Kidney tubule cell (primary cell): ENCODE measurements at places on chromosomes 12 and 14.

- DNase-seq = no peak
Observed at GRCh38 chr14:63401646-63402045, 82.9 kb upstream of the GPHB5 start.

GRCh38 chr14:104149617-104150135, 11.3 kb downstream of the KIF26A start:
- no peak for DNase-seq

GRCh38 chr14:84477996-84478395, 1051.9 kb upstream of the FLRT2 start:
- DNase-seq = no peak

GRCh38 chr12:105538880-105539279, 208.4 kb downstream of the C12orf75 start:
- DNase-seq = no peak

GRCh38 chr12:69123919-69124638, 115.3 kb upstream of the CPSF6 start:
- DNase-seq = no peak

GRCh38 chr12:64992116-64992515, 129.0 kb downstream of the WIF1 start:
- no peak for DNase-seq

GRCh38 chr12:118827606-118828005, 153.7 kb upstream of the SRRM4 start:
- DNase-seq = no peak

DNA sequence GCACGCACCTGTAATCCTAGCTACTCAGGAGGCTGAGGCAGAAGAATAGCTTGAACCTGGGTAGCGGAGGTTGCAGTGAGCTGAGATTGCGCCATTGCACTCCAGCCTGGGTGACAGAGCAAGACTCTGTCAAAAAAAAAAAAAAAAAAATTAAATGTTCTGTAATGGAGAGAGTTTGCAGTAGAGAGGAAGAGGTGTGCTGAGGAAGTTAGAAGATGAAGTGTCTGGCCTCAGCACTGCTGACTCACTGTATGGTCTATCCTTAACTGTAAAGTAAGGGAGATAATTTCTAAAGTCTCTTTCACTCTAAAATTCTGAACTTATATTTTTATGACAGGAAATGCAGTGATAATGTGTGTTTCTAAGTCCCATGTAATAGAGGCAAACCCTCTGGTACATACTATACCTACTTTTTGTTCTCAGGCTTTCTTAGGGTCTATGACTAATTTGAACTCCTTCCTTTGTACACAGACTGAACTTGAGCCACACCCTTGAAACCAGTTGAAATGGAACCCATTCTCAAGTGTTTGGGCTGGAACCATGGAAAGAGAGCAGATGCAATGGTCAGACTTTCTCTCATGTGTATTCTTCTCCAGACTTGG, 278.1 kb upstream of the FAR2 start:
- peak; percentile 6 for DNase-seq

DNA sequence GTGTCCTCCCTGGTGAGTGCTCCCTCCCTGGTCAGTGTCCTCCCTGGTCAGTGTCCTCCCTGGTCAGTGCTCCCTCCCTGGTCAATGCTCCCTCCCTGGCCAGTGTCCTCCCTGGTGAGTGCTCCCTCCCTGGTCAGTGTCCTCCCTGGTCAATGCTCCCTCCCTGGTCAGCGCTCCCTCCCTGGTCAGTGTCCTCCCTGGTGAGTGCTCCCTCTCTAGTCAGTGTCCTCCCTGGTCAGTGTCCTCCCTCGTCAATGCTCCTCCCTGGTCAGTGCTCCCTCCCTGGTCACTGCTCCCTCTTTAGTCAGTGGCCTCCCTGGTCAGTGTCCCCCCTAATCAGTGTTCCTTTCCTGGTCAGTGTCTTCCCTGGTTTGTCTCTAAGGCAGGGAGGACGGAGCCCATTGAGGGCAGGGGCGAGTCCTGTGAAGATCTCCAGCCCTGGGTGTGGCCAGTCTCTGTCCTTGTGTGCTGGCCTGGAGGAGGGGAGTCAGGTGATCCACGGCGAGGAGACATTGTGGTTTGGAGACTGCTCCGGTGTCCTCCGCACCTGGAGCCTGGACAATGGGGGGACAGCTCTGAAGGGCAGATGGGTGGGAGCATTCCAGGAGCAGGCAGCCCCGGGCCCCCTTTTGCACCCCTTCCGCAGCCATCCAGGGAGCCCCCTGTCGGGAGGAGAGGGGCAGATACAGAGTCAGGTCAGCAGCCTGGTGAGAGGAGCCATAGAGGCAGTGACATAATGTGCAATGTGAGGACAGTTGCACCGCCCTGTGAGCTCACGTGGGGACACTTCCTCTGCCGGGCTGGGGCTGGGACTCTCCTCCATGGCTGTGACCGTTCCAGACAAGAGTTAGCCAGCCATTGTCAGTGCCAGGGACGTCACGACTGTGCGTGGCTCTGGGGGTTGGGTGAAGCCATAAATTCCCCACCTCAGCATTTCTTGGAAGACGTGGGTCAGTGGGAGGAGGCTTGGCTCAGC, 93.4 kb downstream of the ADGRD1 start:
- DNase-seq = no peak

GRCh38 chr14:68894802-68895703, 84.0 kb downstream of the ACTN1 start:
- peak; percentile 39 for DNase-seq

GRCh38 chr12:66206141-66206540, 17.1 kb downstream of the IRAK3 start:
- DNase-seq = no peak

GRCh38 chr14:100893760-100894159, 9.8 kb downstream of the RTL1 start:
- no peak for DNase-seq

- no peak for DNase-seq
Observed at GRCh38 chr12:124175704-124176103, 119.2 kb upstream of the RFLNA start.

- DNase-seq = peak; percentile 99
Observed at GRCh38 chr14:64720131-64720576, 15.9 kb downstream of the PLEKHG3 start.
